ENCODE measurements at places on chromosomes 16 and 17.
A peak's percentile ranks its signal among the peaks of the same experiment; 100 is the strongest.

DNA sequence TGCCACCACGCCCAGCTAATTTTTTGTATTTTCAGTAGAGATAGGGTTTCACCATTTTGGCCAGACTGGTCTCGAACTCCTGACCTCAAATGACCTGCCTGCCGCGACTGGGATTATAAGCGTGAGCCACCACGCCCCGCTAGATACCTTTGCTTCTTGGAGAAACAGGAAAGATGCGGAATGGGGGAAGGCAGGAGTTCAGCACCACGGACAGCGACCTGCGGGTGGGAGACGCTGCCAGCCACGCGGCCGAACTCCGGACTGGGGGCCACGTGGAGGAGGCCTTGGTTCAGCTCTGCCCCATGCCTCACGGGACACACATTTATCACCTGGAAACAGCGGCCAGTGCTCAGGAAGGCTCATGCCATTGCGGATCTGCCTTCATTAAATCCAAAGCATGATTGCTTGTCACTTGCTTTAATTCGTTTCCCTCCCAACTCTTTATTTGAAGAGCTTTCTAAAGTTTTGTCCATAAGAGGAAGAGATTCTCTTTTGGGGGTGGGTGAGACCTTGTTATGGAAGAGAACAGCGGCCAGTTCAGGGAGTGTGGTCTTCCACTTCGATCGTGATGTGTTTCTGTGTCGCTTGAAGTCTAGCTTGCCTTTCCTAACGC, 219.9 kb downstream of the ENGASE start:
- peak; percentile 45 for DNase-seq

GRCh38 chr17:69064001-69064400, 3.3 kb upstream of the ABCA9 start:
- no peak for DNase-seq

GRCh38 chr17:78667741-78668640, 90.8 kb upstream of the DNAH17 start:
- no peak for DNase-seq

DNA sequence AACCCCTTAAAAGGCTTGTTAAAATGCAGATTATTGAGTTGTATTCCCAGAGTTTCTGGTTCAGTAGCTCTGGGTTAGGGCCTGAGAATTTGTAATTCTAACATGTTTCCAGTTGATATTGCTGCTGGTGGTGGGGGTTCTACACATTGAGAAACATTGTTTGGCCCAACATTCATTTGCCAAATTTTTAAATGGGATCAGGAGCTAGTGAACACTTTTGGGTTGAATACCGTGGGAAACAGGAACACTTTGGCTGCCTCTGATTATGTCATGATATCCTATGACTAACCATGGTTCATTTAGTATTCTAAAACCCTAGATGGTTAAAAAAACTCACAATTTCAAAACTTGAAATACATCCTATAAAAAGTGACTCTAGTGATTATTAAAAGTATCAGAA, 89.3 kb downstream of the RPGRIP1L start:
- DNase-seq: peak; percentile 22

GRCh38 chr16:35188288-35189155, 1729.1 kb downstream of the TP53TG3F start:
- no peak for DNase-seq

GRCh38 chr17:32958418-32958817, 30.5 kb downstream of the TMEM98 start:
- DNase-seq: no peak

- DNase-seq: peak; percentile 74
Observed at GRCh38 chr17:17837380-17837821, 615 bp upstream of the SREBF1 start.

DNA sequence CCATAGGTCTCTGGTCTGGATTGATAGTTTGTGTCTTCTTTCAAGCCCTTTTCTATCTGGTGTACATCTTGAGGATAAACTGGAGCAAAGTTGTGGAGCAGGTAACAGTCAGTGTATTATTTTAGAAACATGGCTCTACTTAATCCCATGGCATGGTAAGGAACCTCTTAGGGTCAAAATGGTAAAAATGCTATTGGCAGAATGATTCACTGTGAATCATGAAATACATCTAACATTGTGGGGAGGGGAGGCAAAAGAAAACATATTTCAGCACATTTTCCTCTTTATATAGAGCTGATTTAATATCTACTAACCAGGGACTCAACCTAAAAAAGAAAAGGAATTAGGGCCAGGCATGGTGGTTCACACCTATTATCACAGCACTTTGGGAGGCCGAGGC, 17.9 kb upstream of the ALDH3A2 start:
- DNase-seq: peak; percentile 5

- no peak for DNase-seq
Observed at GRCh38 chr16:85856585-85856984, 42.4 kb upstream of the IRF8 start.

GRCh38 chr16:88599825-88600538, 29.8 kb downstream of the ZC3H18 start:
- DNase-seq: no peak

GRCh38 chr17:3475251-3475685, 529 bp upstream of the ASPA start:
- no peak for DNase-seq

DNA sequence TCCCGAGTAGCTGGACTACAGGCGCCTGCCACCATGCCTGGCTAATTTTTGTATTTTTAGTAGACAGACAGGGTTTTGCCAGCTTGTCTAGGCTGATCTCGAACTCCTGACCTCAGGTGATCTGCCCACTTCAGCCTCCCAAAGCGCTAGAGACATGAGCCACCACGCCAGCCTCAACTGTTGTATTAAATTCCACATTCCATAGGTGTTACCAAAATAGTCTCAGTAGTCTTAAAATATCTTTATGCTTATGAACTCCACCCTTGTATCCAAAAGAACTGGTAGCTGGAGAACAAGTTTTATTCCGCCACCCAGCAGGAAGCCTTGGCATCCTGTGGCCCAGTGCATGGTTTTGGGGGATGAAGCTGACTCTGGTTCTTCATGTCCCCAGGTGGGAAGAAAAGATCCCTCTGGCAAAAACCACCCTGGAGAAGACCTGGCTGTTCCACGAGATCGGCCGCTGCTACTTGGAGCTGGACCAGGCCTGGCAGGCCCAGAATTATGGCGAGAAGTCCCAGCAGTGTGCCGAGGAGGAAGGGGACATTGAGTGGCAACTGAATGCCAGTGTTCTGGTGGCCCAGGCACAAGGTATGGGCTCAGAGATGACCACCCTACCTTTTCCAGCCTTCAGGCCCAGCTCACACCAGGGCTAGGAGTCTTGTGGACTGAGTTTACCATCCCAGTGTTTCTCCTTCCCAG, 17.7 kb upstream of the CNP start:
- no peak for DNase-seq

- no peak for DNase-seq
Observed at GRCh38 chr17:81902653-81903414, 796 bp downstream of the NPB start.

GRCh38 chr16:1101133-1101532, 5.1 kb upstream of the C1QTNF8 start:
- no peak for DNase-seq

DNA sequence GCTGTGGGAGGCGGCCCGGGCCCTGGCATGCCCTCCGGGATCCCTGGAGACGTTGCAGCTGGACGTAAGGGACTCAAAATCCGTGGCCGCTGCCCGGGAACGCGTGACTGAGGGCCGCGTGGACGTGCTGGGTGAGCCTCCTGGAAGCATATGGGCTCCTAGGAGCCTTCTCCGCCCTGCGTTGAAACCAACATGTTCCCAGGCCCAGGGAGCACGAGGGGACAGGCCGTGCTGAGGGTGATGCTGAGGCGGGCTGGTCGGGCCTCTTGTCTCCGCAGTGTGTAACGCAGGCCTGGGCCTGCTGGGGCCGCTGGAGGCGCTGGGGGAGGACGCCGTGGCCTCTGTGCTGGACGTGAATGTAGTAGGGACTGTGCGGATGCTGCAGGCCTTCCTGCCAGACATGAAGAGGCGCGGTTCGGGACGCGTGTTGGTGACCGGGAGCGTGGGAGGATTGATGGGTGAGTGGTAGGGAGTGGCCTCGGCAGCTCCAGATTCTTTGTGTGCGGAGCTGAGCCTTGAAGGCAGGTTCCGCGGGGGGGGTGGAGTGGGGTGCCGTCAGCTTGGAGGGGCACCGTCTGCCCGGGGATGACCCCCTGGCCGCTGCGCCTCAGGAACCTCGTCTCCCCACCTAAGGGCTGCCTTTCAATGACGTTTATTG, 567 bp downstream of the HSD17B1 start:
- DNase-seq: no peak

DNA sequence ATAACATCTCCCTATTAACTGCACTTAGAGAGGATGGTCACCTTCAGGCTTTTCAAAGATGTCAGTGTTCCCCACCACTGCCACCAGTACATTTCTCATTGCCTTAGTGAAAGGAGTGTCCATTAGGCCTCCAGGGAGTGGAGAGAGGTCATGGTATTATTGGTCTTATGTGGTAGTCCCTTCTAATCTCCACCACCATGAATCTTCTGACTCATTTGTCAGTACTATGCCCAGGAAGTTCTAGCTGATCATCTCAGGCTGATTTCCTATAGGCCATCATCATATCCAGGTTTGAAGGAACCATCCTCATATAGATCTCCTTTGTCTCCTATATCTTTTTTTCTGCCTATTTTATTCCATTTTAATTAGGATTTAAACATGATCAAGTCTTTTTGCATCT, 221.5 kb downstream of the CYB561 start:
- no peak for DNase-seq

DNA sequence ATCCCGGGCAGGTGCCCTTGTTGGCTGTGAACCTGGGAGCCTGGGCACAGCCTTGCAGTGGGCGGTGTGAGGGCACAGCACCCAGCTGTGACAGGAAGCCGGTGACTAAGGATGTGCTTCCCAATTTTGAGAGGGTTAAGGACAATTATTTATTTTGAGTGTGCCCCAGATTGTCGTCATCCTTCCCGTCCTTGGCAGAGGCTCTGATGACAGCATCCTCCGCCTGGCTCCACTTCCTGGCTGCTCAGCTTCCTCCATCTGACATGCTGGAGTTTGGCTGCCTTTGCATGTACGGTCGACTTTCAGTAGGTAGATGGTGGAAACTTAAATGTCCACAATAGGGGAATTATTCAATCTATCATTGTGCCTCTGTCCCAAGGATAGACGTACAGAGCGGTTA, 282.4 kb upstream of the EEF2KMT start:
- no peak for DNase-seq

DNA sequence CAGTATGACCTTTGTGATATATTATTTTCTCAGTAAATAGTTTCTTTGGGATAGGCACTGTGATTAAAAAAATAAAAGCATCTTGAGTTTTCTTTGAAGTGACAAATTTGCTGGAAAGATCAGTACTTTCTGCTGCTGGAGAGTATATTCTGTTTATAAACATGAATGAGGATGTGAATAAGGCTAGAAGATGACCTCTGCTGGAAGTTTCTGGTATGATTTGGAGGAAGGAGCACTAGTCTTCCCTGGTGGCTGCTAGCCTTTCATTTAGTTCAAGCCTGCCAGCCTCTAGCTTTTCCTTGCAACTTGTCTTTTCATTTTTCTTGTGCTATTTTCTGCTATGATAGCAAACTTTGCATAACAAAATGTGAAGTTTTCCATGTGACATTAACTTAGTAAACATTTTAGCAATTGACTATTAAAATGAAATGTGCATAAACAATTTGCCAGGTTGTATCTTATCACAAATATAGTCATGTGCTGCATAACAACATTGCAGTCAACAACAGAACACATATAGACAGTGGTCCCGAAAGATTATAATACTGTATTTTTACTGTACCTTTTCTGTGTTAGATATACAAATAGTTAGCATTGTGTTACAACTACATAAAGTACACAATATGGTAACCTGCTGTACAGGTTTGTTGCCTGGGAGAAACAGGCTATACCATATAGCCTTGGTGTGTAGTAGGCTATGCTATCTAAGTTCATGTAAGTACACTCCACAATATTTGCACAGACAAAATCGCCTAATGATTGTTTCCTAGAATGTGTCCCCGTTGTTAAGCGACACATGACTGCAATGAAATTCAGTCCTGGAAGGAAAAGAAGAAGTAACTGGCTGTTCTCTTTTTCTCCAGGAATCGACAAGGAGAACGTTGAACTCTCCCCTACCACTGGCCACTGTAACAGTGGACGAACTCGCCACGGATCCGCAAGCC, 18.1 kb upstream of the RAB11FIP4 start:
- DNase-seq: peak; percentile 77

DNA sequence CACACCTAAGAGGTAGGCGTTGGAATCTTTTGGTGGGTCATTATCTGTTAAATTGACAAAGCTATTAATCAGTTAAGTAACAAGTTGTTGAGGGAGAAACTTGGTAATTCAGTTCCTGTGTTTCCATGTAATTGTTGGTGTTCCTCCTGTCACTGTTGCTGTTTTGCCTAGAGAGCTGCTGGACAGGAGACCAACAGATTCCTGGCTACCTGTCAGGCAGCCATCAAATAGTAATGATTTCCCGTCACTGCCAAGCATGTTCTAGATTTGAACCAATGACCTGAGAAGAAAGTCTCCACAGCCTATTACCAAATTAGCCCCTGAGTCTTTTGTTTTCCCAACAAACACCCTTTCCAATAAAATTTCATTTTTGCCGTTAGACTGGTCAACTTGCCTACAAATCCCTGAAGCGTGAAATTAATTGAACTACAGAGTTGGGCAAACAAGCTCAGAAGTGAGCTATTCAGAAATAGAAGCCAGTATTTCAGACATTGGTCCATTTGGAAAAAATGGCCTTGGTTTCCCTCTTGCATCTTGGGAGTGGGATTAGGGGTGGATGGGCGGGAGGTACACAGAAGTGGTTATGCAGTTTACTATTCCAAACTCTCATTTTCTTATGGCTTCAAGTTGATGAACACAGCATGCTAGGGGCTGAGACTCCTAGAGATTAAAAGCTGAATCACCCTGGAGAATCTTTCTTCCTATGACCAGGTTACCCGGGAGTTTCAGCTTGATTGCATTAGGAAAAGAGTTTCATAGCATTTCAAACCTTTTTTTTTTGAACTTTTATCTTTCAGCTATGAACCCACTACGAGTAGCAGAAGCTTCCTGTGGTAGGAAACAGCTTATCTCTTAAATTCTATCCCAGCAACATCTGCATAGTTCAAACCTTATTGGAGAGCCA, 262.8 kb upstream of the MAF start:
- no peak for DNase-seq

GRCh38 chr17:41437769-41438168, 3.0 kb downstream of the KRT38 start:
- peak; percentile 28 for DNase-seq

- no peak for DNase-seq
Observed at GRCh38 chr16:2490190-2491105, 15.5 kb downstream of the TBC1D24 start.

DNA sequence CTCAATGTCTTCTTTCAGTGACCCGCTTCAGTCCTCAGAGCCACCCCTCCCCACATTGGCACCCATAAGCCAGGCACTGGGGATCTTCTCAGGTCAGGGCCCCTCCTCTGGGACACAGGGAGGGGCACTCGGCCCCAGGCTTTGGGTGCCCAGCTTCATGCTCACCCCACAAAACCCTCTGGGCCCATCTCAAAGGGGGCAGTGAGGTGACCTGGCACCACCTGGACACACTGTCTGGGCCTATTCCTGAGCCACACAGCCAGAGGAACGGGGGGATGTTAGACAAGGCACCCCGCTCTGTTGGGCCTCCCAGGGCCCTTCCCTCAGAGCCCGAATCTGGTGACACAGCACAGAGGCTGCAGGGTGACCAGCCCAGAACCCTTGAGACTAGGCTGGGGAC, 36.1 kb downstream of the TNFRSF13B start:
- DNase-seq: no peak

GRCh38 chr17:61387011-61387410, 12.6 kb upstream of the TBX2 start:
- no peak for DNase-seq

GRCh38 chr17:48429638-48430586, at the start of gene SKAP1:
TSS of gene SKAP1 (minus strand) at chr17:48430214.
- DNase-seq: no peak

GRCh38 chr16:77789085-77790008, 983 bp downstream of the VAT1L start:
- peak; percentile 2 for DNase-seq

GRCh38 chr16:65066651-65067050, 55.2 kb downstream of the CDH11 start:
- DNase-seq: no peak
